ENCODE measurements at places on chromosomes 4 and X.

DNA sequence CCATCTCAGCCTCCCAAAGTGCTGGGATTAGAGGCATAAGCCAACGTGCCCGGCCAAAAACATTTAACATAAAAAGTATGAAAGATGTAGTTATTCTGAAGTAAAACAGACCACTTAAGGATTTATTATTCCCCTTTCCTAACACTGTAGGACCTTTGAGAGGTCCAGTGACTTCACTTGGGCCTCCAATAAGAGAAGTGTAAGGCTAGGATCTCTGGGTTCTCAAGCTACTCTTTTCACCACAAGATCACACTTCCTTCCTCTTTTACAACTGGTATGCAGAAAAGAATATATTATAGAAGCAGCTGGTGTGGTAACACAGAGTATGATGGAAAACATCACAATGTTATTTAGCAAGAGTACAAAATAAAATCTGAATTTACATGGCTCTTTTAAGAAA lies 30.2 kb upstream of the CCNG2 start:
- no peak for DNase-seq

DNA sequence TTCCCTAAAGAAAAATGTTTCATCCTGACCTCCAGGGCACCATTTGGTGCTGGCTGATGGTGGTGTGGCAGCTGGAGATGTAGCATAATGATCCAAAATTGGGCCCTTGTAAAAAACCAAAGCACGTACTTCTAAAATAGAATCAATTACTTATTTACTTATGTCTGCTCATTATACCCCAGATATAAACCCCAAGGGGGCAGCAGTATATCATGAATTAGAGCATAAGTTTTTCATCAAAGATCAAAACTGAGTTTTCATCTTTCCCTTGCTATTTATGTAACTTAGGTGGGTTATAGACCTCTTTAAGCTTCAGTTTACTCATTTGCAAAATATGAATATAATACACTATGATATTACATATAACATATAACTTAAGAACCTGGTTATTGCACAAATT lies 241.1 kb downstream of the TACR3 start:
- no peak for DNase-seq

- DNase-seq = no peak
These were observed 10.3 kb downstream of the SNX25 start for GRCh38 chr4:185219551-185220344.

- no peak for DNase-seq
These were observed 45.5 kb downstream of the XIAP start for GRCh38 chrX:123905332-123905731.

- DNase-seq = peak; percentile 43
These were observed 15.2 kb upstream of the ANXA10 start for GRCh38 chr4:168076989-168077725.

DNA sequence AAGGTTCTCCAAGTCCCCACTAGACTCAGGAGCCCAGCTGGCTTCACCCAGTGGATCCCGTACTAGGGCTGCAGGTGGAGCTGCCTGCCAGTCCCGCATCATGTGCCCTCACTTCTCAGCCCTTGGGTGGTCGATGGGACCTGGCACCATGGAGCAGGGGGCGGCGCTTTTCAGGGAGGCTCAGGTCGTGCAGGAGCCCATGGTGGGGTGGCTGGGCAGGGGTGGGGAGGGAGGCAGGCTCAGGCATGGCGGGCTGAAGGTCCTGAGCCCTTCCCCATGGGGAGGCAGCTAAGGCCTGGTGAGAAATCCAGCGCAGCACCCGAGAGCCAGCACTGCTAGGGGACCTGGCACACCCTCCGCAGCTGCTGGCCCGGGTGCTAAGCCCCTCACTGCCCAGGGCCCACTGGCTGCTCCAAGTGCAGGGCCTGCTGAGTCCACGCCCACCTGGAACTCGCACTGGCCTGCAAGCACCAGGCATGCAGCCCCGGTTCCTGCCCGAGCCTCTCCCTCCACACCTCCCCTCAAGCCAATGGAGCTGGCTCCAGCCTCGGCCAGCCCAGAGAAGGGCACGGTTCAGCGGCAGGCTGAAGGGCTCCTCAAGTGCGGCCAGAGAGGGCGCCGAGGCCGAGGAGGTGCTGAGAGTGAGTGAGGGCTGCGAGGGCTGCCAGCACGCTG lies 72.7 kb upstream of the SLIT2 start:
- DNase-seq = no peak

- DNase-seq = no peak
These were observed 26.8 kb downstream of the TRMT2B start for GRCh38 chrX:101025126-101025525.

DNA sequence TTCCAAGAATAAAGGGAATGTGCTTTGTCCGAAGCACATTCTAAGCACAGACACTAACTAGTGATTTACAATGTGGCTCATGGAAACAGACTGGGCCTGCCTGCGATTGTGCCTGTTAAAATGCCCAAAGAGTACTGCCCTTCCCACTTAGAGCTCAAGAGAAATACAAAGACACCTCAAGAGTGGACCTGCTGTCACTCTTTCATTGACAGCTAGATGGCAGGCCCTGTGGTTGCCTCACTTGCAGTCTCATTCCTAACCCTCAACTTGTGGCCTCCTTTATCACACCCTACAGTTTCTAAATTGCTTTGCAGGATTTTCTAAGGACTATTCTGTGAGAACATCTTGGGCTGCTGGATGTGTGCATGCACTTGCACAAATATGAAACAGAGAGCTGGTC lies 331.0 kb upstream of the EMCN start:
- DNase-seq = no peak

GRCh38 chr4:5660185-5660584 lies 48.2 kb downstream of the EVC2 start:
- DNase-seq = no peak

- no peak for DNase-seq
These were observed 134.1 kb downstream of the CEP135 start for GRCh38 chr4:56082829-56083228.

- DNase-seq = no peak
These were observed 92.2 kb upstream of the ANXA3 start for GRCh38 chr4:78459327-78459726.

GRCh38 chrX:153477901-153478300 lies 7.5 kb upstream of the HAUS7 start:
- no peak for DNase-seq

- no peak for DNase-seq
These were observed 4.1 kb upstream of the SEC24B start for GRCh38 chr4:109429545-109429944.

DNA sequence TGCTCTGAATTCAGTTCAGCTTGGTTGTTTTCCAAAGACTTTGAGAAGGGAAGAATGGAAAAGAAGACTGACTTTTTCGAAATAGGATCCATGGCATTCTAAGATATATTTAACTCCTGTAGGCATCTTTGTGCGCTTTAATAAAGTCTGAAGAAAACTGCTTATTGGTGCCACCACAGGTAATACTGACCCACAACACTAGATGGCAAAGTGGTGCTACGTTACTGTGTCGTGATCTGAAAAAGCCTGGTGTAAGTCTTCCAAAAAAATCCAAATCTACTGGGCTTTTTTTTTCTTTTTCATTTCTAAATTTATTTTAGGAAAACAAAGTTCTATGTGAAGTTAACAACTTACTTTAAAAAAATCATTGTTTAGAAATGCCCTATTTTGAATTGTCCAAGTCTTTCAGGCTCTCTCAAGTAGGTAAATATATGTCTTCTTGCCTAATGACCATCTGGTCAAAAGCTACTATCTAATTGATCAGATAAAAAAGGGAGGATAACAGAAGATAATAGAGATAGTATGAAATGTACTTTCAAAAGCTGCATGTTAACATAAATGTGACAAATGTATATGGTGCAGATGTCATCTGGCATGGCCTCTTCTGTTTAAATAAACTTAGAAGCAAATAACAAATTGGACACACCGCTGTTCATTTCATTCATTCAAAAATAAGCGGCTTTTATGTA lies 47.0 kb upstream of the MID1IP1 start:
- peak; percentile 39 for DNase-seq

DNA sequence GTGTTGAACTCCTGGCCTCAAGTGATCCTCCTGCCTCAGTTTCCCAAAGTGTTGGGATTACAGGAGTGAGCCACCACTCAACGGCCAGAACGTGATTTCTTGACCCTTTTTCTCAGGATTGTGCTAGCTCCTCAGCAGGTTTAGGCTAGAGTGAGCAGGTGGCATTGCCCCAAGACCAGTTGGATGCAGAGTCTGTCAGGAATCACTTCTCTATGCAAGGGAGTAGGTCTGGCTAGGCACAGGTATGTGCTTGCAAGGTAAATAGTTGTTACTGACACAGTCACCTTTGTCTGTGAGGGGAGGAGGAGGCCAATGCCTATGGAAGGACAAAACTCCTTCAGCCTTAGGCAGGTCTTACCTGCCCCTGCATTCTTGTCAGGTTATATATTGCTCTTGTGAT lies 24.2 kb downstream of the SLC25A5 start:
- DNase-seq = no peak

DNA sequence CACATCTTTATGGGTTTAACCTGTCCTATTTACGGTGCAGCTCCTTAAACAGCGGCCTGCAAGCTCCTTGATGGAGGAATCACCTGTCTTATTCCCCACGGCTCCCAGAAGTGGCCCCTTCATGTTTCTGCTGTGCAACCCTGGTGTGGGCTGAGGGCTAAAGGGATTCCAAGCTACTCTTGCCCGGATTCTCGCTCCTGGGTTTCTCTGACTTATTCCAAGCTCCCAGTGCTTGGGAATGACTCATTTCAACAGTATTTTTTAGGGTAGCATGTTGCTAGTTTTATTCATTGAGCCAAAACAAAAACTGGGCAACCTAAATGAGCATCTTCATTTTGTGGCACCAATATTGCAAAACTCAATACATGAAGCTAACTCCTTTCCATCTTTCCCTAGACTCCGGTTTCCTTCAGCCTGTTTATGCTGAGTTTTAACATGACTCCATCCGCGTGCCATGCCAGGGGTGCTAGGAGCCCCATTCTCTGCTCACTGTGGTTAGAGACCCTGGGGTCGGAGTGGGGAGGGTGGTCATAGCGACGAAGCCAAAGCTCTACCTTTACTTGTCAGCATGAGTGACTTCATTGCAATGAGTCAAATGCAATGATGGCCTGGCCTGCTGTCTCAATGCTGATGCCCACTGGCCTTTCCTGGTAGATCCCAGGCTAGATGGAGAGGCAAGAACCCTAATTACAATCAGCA lies 349.7 kb downstream of the NR3C2 start:
- DNase-seq = no peak

DNA sequence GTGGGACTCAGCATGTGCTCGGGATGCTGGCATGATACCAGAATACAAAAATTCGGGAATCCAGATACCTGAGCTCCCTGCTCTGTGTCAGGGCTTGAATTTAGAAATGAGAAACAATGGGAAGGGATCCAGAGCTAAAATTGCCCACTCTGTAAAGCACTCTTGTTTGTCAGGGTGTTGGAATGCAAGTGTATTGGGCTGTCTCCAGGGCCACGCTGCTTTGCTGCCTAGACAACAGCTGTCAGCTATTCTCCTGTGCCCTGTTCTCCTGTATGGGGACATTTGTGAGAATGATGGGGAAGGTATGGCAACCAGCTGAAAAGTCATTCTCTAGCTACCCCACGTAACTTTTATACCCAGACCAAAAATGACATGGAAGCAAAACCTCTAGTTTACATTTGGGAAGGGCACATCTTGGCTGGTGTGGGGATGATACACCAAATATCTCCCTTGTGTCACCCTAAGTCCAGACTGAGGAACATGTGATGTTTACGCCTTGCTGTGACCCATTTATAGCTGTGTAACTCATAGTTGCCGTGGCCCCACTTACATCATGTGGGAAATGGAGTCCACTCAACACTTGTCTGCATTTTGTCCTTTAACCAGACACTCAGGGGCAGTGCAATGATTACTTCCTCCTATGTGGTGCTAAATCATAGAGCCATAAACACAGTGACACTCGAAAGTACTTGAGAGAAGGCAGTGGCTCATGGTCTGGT lies 46.6 kb downstream of the SMPX start:
- DNase-seq = no peak

DNA sequence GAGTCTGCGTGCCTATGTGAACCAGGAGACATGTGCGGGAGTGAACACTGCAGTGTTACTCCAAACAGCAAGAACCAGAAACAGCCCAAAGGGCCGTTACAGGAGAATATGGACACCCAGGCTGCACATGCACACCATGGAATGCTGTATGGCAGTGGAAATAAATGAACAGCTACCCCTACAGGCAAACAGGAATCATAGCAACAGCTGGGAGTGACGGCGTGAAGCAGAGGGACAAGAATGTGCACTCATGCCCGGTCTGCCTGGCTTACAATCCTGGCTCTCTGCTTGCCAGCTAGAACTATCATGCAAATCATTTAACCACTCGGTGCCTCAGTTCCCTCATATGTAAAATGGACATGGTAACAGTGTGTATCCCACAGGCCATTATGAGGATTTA lies 16.6 kb downstream of the GPKOW start:
- no peak for DNase-seq

DNA sequence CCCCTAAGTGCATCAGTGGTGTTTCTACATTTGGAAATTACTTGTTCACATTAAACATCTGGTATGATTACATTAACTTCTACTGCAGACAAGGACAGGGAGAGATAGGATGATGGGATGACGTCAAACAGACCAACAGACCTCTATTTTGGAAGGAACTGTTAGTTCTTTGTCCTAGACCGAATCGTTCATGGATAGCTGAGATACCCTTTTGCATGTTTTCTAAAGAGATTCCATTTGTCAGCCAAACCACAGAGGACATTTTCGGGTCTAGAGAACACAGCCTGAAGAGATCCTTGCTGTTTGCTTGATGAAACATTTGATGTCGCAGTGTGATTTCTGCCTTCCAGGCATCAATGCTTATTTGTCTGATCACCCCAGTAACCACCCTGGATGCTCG lies 27.7 kb downstream of the CHST7 start:
- DNase-seq = no peak

- DNase-seq = no peak
These were observed 6.8 kb downstream of the MAEA start for GRCh38 chr4:1296324-1297022.

DNA sequence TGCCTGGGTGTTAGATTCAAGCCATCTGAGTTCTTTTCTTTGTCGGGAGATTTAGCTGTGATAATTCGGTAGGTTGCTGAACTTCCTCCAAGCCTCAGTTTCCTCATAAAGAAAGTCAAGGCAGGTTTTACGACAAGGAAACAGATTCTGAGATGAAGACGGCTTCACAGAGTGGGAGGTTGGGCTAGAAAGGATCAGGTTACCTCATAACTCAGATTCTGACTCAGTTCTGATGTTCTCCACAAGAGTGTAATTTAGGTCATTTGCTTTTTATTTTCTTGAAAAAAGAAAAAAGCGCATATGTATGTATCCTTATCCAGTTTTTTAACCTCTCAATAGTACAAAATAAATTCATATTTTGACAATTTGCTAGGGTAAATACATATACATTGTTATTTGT lies 47.2 kb upstream of the ELOVL6 start:
- DNase-seq = no peak

- DNase-seq = no peak
These were observed 177.8 kb upstream of the C1QTNF7 start for GRCh38 chr4:15250021-15250441.

Measured in right renal pelvis (tissue), 4 donors.